ENCODE measurements at places on chromosomes 11 and 22.

DNA sequence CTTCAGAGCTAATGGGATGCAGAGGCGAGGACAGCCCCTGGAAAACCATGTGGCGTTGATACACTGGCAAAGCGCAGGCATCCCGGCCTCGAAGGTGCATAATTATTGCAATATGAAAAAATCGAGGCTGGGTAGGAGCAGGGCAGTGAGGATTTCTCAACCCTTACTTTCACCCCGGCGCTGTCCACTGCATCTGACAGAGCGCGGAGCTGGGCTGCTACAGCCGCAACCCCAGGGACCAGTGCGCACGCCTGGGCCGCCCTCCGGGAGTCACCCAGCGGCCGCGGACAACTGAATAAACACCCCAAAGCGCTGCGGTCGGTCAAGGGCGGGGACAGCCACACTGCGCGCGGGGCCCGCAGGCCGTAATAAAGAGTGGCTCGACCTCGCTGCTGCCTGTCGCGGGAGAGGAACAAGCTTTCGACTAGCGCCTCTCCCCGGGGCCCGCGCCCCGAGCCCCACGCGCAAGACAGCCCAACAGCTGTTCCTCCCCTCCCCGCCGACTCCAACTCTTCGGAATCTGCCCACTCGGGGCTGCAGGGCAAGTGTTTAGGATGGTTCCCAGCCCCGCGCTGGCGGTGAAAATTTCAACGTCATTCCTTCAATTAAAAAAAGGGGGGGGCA is 3.6 kb upstream of the WT1 start:
- no peak for DNase-seq

GRCh38 chr11:133815636-133816035 is 29.7 kb downstream of the SPATA19 start:
- no peak for DNase-seq

- no peak for DNase-seq
These were observed 14.3 kb upstream of the TMEM184B start for GRCh38 chr22:38286915-38287669.

- no peak for DNase-seq
These were observed 202.0 kb upstream of the SNX19 start for GRCh38 chr11:131118247-131118646.

GRCh38 chr11:67420646-67421429 is 5.4 kb downstream of the CARNS1 start:
- DNase-seq: peak; percentile 99

DNA sequence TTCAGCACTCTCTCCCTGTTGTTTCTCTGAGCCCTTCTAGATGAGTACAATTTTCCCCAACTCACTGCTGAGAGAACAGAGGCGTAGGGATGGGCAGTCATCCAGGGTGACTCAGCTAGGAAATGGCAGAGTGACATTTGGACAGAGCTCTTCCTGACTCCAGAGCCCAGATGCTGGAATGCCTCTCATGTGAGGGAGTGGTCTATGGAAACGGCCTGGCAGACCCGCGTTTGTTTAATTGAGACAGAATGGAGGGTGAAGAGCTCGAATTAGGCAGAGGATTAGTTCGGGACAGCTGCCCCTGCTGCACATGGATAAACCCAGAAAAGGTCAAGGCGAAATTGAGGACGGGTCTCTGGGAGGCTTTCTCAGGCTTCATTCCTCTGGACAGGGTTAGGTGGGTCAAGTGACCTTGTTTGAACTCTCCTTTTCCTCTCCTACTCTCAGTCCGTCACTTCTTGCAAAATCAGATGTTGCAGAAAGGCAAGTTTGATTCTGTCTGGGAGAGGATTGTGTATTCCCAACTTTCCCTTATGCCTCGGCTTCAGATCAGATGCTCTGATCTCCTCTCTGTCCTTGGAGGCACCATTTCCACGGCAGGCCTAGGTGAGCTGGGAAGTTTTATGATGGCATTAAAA is 7.6 kb upstream of the LMO2 start:
- no peak for DNase-seq

DNA sequence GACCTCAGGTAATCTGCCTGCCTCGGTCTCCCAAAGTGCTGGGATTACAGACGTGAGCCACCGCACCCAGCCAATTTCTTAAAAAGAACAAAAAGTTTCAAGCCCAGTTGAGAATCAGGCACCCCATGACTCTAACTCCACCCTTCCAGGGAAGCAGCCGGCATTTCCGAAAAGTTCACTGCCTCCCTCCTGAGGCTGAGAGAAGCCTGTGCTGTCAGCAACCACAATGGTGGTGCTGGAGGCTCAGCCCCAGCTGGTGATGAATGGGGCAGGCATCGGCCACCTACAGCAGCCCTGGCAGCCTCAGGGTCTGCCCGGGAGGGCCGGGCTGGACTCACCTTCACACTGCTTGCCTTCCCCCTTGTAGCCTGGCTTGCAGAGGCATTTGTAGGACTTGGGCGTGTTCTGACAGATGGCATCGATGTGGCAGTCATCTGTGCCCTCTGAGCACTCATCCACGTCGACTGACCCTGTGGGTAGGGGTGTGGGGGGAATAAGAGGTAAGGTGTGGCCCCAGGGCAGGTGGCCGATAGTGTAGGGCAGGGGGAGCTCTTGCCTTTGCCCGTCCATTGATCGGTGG is 4.3 kb downstream of the SCUBE1 start:
- DNase-seq: no peak

- DNase-seq: no peak
These were observed 83.3 kb upstream of the SUSD2 start for GRCh38 chr22:24097961-24098391.

DNA sequence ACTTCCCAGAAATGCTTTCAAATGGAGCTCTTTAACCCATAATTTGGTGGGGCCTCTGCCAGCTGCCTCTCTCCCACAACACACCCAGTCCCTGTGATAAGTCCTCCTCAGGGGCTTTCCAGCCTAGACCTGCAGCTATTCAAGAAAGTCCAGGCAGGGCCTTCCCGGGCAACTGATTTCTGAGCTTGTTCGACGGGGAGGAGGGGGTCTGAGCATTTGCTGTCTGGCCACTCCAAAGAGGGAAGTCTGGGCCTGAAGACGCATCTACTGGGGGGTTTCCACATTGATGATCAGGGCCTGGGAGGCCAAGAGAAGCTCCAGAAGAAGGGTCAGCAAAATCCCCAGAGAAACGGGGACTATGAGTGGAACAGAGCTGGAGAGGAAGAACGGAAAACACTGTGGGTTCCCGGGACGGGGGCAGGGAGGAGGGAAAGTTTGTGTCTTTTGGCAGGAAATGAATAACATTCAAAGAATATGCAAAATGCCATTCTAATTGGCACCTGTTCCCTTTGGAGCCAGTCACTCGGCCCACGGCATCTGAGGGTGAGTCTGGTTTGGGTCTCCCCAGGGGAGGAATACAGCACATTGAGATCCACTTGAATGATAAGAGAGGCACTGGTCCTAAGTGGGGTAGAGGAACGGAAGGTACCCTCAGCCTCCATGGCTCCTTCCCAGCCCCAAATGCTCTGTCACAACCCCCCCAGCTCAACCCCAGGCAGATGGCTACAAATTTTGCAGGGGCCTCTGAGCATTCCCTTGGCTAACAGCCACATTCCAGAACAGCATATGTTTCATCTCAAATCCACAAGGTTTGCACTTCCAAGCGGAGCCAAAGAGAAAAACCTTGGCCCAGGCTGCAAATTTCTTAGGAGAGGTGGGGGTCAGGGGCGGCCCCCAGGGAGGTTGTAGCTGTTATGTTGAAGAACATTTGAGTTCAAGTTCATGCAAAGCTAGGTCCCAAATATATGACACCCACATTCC is 72.0 kb downstream of the RPUSD4 start:
- DNase-seq: no peak

DNA sequence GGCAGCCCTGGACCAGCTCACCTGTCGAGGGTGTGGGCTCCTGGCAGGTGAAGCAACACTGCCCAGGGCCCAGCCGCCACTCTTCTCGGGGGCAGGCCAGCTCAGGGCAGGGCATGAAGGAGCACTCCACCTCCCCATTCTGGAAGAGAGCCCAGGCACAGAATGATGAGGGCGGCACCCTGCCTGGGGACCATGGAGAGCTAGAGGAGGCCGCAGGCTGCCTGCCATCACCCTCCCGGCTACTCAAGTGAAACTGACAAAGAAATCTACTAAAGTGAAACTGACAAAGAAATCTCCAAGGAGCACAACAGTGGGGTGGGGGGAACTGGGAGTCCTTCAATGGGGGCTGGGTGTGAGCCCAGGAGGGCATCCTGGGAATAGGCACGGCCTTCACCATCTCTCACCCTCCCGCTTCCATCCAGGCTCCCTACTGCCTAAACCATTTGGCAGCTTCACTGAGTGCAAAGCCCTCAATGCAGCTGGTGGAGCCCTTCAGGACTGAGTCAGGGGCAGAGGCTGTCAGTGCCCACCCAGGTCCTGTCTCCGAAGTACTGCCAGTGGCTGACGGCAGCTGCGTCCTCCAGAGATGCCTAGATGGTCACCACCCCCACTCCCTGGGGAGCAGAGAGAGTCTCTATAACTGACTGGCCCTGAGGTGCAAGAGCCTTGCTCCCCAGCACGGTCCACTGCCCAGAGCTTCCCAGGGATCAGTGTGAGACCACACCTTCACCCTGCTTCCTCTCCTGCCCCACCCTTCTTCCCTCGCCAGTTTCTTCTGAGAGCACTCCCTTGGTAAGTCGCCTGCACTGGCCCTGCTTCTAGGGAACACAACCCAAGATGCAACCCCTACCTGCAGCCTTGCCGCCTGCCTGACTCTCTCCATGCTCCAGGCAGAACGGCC is 21.7 kb downstream of the VWCE start:
- DNase-seq: no peak

GRCh38 chr22:26394777-26395176 is 34.3 kb upstream of the ASPHD2 start:
- DNase-seq: no peak

DNA sequence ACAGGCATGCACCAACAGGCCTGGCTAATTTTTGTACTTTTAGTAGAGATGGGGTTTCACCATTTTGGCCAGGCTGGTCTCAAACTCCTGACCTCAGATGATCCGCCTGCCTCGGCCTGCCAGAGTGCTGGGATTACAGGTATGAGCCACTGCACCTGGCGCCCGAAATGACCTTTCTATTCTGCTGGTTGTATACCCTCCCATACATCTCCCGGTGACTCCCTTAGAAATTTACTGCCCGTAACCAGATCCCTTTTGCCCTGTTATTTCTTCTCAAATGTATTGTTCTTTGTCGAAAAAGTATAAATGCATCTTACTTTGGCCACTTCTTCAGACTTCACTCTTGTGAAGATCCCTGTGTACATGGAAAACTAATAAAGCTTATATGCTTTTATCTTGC is 22.0 kb downstream of the MCHR1 start:
- DNase-seq: no peak

DNA sequence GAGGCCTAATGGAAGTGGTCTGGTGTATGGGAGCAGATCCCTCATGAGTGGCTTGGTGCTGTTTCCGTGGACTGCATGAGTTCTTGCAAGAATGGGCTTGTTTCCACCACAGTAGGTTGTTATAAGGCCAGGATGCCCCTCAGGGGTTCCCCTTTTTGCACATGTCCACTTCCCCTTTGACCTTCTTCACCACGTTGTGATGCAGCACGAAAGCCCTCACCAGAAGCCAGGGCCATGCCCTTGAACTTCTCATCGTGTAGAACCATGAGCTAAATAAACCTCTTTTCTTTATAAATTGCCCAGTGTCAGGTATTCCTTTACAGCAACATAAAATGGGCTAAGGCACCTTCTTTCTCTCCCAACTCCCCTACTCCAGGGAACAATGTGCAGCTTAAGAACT is 2.8 kb upstream of the NARS2 start:
- no peak for DNase-seq

DNA sequence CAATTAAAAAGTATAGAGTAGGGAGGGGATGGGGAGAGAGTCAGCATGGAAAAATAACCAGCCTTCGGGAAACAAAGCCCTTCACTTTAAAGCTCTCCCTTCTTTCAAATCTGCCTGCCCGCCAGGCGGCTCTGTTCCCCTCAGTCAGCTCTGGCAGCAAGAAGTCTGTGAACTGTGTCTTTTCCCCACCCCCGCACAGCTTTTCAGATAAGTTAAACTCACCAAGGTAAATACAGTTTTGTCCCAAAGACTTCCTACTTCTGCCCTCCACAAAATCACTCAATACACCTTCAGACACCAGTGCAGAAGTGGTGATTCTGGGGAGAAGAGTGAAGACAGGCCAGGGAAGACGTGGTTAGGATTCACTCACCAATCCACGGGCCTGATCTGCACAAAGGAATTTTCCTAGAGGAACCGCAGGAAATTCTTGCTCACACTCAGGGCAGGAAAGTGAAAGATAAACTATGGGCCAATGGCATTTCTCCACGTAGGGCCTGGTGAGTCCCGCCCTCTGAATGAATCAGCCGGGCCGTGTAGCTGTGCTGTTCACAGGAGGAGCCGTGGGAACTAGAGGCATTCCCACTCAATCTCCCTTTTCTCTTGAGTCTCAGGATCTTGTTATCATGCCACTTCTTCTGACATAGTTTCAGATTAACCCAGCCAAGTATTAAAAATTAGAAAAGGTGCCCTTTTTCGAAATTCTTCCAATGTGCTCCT is at the start of gene TRIM5:
TRIM5 (minus strand) TSS at position 429 of the 717 bp plus-strand sequence. CDS start 4,897 bp downstream, outside the sequence.
- peak; percentile 74 for DNase-seq

GRCh38 chr11:74784234-74784633 is 35.6 kb downstream of the RNF169 start:
- no peak for DNase-seq

DNA sequence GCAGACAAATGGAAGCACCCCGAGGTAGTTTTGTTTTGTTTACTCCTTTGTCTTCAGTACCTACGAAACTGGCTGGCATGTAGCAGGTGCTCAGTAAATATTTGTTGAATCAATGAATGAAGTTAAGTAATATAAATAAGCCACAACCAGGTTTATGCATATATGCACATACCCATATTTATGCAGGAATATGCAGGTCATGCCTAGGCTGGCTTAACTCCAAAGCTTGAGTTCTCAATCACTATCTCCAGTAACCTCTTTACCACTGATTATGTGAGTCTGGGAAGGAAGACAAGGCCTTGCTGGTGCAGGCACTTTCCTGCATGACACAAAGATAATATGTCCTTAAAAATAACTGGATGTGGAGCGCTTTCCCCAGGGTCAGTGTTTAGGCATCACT is 27.5 kb downstream of the ARL14EP start:
- DNase-seq: no peak

GRCh38 chr22:17726928-17727897 is 47.1 kb downstream of the BID start:
- DNase-seq: no peak

DNA sequence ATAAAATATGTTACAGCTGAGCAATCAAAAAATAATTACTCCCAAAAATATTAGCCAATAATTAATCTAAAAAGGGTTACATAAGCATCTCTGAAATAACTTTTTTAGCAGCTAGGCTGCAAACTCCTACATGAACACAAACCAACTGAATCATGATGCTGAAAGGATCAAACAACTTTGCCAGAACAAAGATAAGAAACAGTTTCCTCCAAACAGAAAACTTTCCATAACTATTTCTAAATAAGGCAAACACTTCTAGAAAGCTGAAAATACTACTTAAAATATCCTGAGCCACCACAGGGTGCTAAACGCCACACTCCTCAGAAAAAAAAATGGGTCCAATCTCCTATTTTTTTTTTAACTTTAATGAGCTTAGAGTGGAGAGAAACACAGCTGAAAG is 68.6 kb upstream of the ARHGAP32 start:
- DNase-seq: no peak

GRCh38 chr22:36724836-36725235 is 21.3 kb upstream of the CACNG2 start:
- DNase-seq: no peak
